NCI-H1105 (cell line): ENCODE measurements at places on chromosomes 7 and 10.

DNA sequence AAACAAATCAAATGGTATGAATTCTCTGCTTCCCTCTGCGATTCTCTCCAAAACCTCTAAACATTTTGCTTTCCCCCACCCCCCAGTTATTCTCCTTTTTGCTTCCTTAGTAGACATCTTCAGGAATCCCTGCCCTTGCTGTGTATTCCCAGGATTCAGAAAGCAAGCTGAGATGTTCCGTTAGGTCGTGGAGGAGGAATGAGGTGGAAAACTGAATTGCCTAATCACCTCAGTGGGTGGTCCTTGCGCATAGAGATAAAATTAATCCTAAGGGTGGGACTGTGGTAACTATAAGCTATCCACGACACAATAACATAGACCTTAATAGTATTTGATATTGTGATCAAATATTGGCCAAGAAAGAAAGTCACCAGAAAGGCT lies 49.1 kb upstream of the SEMA3C start:
- DNase-seq = no peak

GRCh38 chr10:87559392-87559791 lies 54.7 kb downstream of the MINPP1 start:
- no peak for DNase-seq

GRCh38 chr10:74077416-74077815 lies 73.2 kb downstream of the AP3M1 start:
- DNase-seq = no peak

DNA sequence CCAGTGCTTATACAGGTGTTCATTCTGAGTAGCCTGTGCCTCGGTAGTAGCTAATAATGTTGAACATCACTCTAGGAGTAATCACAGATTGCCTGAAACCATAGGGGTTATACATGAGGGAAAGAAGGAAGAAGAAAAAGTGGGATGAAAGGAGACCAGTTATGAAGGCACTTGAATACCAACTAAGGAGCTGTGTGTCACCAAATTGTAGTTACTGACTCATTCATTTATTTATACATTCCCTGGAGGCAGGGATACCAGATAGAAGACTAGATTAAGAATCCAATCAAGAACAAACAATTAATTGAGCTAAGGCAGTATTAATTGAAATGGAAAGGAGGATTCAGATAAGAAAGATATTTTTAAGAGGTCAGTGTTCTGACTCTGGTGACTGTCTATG lies 129.6 kb upstream of the PRPS1L1 start:
- DNase-seq = no peak

- no peak for DNase-seq
These were observed 8.0 kb upstream of the PKD1L1 start for GRCh38 chr7:47956220-47956619.

GRCh38 chr7:10779465-10780399 lies 193.9 kb upstream of the PHF14 start:
- DNase-seq = no peak

DNA sequence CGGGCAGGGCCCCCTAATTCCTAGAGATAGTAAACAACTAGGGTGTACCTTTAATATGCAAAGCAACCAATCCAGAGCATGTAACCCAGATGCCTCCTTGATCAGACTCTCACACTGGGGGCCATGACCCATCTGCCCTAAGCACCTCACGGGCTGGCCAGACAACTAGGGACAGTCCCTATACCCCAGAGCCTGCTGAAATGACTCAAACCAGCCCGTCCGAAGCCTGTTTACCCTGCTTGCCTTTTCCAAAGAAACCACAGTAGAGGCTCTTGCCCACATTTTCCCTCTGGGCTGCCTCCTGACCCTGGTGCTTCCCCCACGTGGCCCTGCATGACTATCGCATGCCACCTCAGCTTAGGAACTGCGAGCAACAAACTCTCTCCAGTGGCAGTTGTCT lies 46.2 kb downstream of the RGS10 start:
- DNase-seq = no peak
